ENCODE measurements at places on chromosomes 2 and 18. TPM values are rescaled to one million over a fixed set of nuclear protein-coding genes. Genes with fewer than 3 reads are reported as not detected.

Gene IL36G
- not detected for total RNA-seq

Gene GKN2
- total RNA-seq: not detected

Gene FEV
- total RNA-seq: not detected

Gene CCDC74A
- 13.8 TPM for total RNA-seq

Gene HOXD4
- not detected for total RNA-seq

Gene SRD5A2
- total RNA-seq: not detected

Gene CROCC2
- total RNA-seq: 0.12 TPM

Gene EVX2
- not detected for total RNA-seq

Gene PCBP1
- 21.3 TPM for total RNA-seq

Gene PSTPIP2
- total RNA-seq: 2.1 TPM

Gene THSD7B
- total RNA-seq: not detected

Gene C2orf15
- 0.12 TPM for total RNA-seq

Gene CRYBA2
- not detected for total RNA-seq

Gene SULT1C4
- total RNA-seq: not detected

Gene OR6B2
- not detected for total RNA-seq

Gene MEMO1
- total RNA-seq: 22.5 TPM

Gene TDRD15
- not detected for total RNA-seq

Gene DNAJC5G
- not detected for total RNA-seq

Gene SKA1
- 3.5 TPM for total RNA-seq

Gene EIF2B4
- 51.1 TPM for total RNA-seq

Gene GDF7
- total RNA-seq: under 0.01 TPM

Gene PLA2R1
- total RNA-seq: 15.4 TPM

Gene DCC
- total RNA-seq: not detected

Gene MXD1
- total RNA-seq: 6.1 TPM

Gene C18orf54
- 0.70 TPM for total RNA-seq

Gene LYG2
- not detected for total RNA-seq

Gene NABP1
- total RNA-seq: 102 TPM

Gene SCN9A
- 2.6 TPM for total RNA-seq

Gene DSG2
- total RNA-seq: 8.9 TPM

Gene MEP1B
- 0.12 TPM for total RNA-seq

Gene ATP8B1
- total RNA-seq: 39.1 TPM

Gene AQP4
- not detected for total RNA-seq

Gene DSC2
- 0.23 TPM for total RNA-seq

Gene IL18RAP
- not detected for total RNA-seq

Gene RPRM
- total RNA-seq: not detected

Gene CABYR
- total RNA-seq: 2.0 TPM

Gene AMMECR1L
- total RNA-seq: 13.9 TPM

Gene MORN2
- 17.2 TPM for total RNA-seq

Data from smooth muscle cell of the coronary artery (primary cell).